ENCODE measurements at places on chromosomes 7 and 10. TPM values are rescaled to one million over a fixed set of nuclear protein-coding genes. Genes with fewer than 3 reads are reported as not detected.

Gene PRKG1
- total RNA-seq: 25.4 TPM

Gene FBXL13
- total RNA-seq: 4.0 TPM

Gene RP9
- total RNA-seq: 14.3 TPM

Gene NFKB2
- 33.0 TPM for total RNA-seq

Gene MACC1
- total RNA-seq: 35.2 TPM

Gene POLR2J3
- 64.3 TPM for total RNA-seq

Gene C10orf71
- 0.26 TPM for total RNA-seq

Gene TUBB8
- total RNA-seq: 0.78 TPM

Gene DEPP1
- 62.7 TPM for total RNA-seq

Gene CRYGN
- not detected for total RNA-seq

Gene VPS41
- total RNA-seq: 88.0 TPM

Gene PON1
- not detected for total RNA-seq

Gene PCBD1
- 154 TPM for total RNA-seq
